B cell (primary cell): ENCODE measurements at places on chromosomes 1 and 21.
A peak's percentile ranks its signal among the peaks of the same experiment; 100 is the strongest.

GRCh38 chr21:39111931-39112550 lies 71.2 kb downstream of the PSMG1 start:
- no peaks in the 10 kb centered on the region for H3K36me3 ChIP-seq
- H3K27me3 ChIP-seq = no peaks in the 10 kb centered on the region

DNA sequence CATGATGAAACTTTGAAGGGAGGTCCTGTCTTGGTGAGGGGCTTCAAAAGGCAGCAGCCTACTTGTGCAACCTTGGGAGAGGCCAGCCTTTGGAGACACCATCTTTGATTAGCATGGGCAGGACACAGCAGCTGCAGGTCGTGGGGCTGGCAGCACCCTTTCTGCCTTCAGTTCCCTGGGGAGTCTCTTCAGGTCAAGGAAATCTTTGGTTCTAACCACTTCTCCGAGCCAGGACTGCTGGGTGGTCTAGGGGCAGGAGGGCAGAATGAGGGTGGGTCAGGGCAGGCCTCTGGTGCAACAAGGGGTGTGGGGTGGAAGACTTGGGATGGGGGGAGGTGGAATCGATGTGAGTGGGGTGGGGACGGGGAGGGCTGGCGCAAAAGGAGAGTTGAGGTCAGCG lies 269.7 kb downstream of the FOXD2 start:
- H3K27ac ChIP-seq = no peak overlapping the region
- DNase-seq = no peak
- no peak overlapping the region for H3K4me3 ChIP-seq
- peaks cover 24% of the 10 kb centered on the region for H3K4me1 ChIP-seq

DNA sequence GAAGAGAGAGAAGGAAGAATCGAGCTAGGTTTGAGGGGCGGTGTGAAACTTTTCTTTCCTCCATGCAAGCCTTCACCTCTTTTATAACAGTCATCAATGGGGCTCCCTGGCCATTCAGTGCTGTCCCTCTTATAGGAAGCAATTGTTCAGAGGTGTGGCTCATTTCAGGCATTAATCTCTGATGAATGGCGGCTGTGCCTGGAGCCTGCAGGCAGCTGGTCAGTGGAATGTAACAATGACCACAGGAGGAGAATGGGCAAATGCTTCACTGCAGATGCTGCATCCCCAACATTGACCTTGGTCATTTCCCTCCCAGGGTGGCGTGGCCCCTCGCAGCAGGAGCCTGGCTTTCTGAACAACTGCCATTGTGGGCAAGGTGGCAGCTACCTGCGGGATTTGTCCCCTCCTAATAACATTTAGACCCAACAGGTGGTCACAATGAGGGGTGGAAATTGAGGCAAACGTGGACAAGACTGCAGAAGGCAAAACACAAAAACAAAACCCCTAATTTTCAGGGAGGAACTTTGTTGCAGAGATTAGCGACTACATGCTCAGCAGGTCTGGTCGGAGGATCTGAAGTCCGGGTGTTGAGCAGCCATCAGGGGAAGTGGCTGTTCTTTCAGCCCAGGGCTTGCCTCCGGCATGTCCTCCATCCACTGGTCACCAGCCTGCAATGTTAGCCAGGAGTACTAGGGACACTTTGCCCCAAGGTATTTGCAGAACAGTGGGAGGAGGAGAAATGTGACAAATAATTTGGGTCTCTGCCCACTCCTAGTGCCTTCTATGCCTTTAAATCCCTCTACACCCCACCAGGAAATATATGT lies 97.3 kb upstream of the PAXBP1 start:
- no peak for DNase-seq
- H3K4me1 ChIP-seq = no peaks in the 10 kb centered on the region

GRCh38 chr1:20662110-20662475 lies 924 bp upstream of the DDOST start:
- H3K27ac ChIP-seq = peak overlapping the region; percentile 56
- H3K4me1 ChIP-seq = peaks cover 23% of the 10 kb centered on the region
- no peak for DNase-seq
- no peaks in the 10 kb centered on the region for H3K27me3 ChIP-seq
- no peaks in the 10 kb centered on the region for H3K36me3 ChIP-seq
- H3K4me3 ChIP-seq = peak overlapping the region; percentile 81

DNA sequence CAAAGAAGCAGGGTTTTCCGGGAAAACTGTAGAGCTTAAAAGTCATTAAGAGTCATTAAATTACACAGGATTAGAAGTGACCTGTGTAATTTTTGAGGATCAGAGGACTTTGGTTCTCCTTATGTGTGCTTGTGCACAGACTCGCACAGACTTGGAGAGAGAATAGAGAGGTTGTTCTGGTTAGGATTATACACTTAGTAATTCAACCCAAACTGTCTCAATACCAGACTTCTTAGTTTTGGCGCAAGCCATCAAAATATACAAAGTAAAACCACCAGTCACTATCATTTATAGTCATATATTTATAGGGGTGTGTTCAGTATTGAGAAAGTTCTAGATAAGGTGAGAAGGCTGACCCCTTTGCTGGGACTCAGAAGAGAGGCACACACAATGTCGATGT lies 112.3 kb downstream of the HLX start:
- H3K27ac ChIP-seq = no peak overlapping the region
- H3K36me3 ChIP-seq = no peaks in the 10 kb centered on the region
- no peak for DNase-seq
- no peaks in the 10 kb centered on the region for H3K4me1 ChIP-seq
- H3K27me3 ChIP-seq = no peaks in the 10 kb centered on the region

GRCh38 chr1:9038338-9038650 lies 12.1 kb upstream of the SLC2A7 start:
- DNase-seq = no peak
- peaks cover 28% of the 10 kb centered on the region for H3K4me1 ChIP-seq
- peaks cover 23% of the 10 kb centered on the region for H3K36me3 ChIP-seq
- no peak overlapping the region for H3K27ac ChIP-seq
- H3K27me3 ChIP-seq = no peaks in the 10 kb centered on the region

GRCh38 chr1:204852854-204853253 lies 17.8 kb upstream of the NFASC start:
- H3K36me3 ChIP-seq = no peaks in the 10 kb centered on the region
- H3K4me1 ChIP-seq = no peaks in the 10 kb centered on the region

- H3K27ac ChIP-seq = no peak overlapping the region
- H3K4me1 ChIP-seq = peaks cover 23% of the 10 kb centered on the region
- H3K4me3 ChIP-seq = no peak overlapping the region
- H3K27me3 ChIP-seq = no peaks in the 10 kb centered on the region
- no peaks in the 10 kb centered on the region for H3K36me3 ChIP-seq
Observed at GRCh38 chr1:17184161-17184665, 20.7 kb upstream of the PADI1 start.

DNA sequence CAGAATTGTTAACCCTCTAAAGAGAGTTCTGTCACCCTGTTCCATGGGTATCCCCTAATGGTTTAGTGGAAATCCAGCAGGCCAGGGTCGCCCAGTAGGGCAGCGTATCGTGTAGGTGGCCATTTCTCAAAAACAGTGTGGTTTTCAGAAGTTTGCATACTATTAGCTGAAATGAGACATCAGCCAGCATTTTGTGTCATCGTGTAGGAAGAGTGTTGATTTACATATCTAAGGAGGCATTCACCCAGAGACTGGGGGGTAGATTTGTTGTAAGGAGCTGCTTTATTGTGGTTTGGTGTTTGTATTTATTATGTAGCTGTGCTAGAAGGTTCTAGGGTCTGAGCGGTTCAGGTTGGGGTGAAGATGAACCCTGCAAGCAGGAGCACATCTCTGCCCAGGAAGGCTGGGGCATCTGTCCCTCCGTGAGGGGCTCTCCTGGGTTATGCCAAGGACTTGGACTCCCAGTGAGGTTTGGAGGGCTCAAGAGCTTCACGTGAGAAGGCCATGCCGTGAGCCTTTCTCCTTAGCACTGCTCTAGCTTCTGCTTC lies 174.4 kb downstream of the PGBD5 start:
- H3K27ac ChIP-seq = no peak overlapping the region
- no peak for DNase-seq
- H3K27me3 ChIP-seq = no peaks in the 10 kb centered on the region
- H3K36me3 ChIP-seq = peaks cover 2% of the 10 kb centered on the region
- H3K4me1 ChIP-seq = no peaks in the 10 kb centered on the region
- H3K4me3 ChIP-seq = no peak overlapping the region

DNA sequence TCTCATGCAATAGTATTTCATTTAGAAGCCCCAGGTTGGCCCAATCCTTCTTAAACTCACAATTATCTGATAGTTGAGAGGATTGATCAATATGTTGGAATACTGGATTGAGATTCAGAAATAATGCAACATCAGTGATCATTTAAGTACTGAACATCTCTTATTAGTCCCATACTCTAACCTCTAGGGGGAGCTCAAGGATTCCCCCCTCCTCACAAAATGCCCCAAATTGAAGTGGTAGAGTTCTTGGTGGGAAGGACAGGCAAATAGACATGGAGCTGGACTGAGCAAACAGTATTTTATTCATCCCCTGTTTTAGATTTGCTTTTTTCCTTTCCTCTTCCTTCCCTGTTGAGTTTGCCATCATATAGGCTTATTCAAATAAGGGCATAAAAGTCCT lies 62.8 kb downstream of the NGF start:
- no peaks in the 10 kb centered on the region for H3K4me1 ChIP-seq
- no peaks in the 10 kb centered on the region for H3K36me3 ChIP-seq
- H3K27ac ChIP-seq = no peak overlapping the region
- DNase-seq = no peak

- no peak for DNase-seq
- no peaks in the 10 kb centered on the region for H3K27me3 ChIP-seq
- peaks cover 4% of the 10 kb centered on the region for H3K4me1 ChIP-seq
- H3K4me3 ChIP-seq = no peak overlapping the region
- no peaks in the 10 kb centered on the region for H3K36me3 ChIP-seq
Observed at GRCh38 chr1:201557572-201557958, 18.6 kb downstream of the NAV1 start.

DNA sequence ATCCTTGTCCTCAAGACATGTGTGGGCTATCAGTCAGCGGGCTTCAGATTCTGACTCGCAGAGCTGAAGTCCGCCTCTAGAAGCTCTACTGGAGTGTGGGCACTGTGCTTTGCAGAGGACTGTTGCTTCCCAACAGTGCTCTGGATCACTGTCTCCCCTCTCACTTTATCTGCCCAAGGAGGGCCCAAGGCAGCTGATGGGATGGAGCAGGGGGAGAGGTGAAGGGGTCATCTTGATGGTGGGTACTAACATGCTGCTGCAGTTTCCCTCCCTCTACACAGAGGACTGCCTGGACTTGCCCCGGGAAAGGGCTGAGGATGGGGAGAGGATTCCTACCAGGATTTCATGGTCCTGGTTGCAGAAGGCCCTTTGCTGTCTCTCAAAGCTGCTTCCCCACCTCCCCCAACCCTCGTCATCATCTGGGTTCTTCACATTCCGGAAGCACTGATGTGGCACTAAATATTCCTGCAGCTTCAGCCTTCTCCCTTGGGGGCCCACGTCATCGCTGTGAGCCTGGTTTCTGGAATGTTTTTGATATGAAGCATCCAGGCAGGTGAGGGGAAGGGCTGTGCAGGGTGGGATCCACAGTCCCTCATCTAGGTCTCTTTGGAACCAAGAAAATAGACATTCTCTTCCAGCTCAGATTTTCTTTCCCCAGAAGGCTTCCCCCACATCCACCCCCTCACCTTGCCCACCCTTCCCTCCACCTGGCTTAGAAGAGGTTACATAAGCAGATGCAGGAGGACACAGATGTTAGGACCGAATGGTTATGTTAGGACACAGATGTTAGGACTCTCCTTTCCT lies 23.2 kb downstream of the NUAK2 start:
- no peaks in the 10 kb centered on the region for H3K27me3 ChIP-seq
- H3K4me3 ChIP-seq = no peak overlapping the region
- no peak for DNase-seq
- H3K4me1 ChIP-seq = peaks cover 81% of the 10 kb centered on the region
- no peaks in the 10 kb centered on the region for H3K36me3 ChIP-seq

DNA sequence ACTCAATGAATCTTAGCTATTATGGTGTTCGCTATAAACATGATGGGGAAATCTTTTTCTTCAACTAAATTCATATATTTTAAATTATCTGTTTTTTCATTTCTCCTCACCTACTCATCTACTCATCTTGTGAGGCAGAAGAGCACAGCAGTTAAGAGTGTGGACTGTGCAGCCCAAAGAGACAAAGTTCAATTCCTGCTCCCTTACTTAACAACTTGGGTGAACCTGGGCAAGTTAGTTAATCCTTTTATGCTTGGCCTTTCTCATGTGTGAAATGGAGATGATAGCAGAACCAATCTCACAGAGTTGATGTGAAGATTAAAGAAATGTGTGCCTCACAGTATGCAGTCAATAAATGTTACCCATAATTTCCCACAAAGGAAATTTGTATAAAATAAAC lies 168.2 kb downstream of the GPATCH2 start:
- H3K4me3 ChIP-seq = no peak overlapping the region
- no peaks in the 10 kb centered on the region for H3K27me3 ChIP-seq
- no peaks in the 10 kb centered on the region for H3K36me3 ChIP-seq
- H3K4me1 ChIP-seq = no peaks in the 10 kb centered on the region

GRCh38 chr1:232622378-232622777 lies 7.6 kb downstream of the SIPA1L2 start:
- H3K36me3 ChIP-seq = no peaks in the 10 kb centered on the region
- H3K27ac ChIP-seq = no peak overlapping the region
- no peaks in the 10 kb centered on the region for H3K4me1 ChIP-seq
- no peaks in the 10 kb centered on the region for H3K27me3 ChIP-seq
- DNase-seq = no peak

DNA sequence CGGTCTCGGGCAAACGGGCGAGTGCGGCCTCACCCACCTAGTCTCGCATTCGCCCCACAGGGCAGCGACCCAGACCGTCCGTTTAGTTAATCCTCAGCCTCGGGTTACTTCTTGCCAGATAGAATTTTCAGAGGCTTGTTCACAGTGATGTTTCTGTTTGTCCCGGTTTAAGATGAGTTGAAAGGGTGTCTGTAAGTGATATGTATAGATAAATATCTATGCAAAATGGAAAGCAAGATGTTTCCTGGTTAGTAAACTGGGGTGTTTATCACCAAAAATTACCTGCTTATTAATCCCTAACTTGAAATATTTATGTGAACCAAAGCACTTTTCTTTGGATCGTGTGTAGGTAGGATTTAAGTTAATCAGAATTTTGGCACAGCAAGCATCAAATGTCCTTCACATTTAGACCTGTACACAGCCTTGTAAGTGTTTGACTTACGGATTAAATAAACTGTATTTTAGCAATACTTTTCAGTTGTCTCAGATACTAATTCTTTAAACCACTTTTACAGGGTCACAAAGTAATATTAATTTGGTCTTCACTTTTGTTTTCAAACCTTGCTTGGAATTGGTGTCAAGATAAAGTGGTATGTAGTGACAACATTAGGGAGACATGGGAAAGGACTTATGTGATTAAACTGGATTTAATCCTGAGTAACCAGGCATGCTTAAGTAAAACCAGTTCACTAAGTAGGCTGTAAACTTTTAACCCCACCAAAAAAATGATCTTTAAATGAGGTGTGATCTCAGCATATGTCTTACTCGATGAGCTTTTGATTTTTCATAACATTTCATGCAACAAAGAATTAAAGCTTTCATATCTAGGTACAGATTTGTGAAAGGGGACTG lies 914 bp downstream of the ZNF326 start:
- H3K27ac ChIP-seq = peak overlapping the region; percentile 87
- peaks cover 2% of the 10 kb centered on the region for H3K36me3 ChIP-seq
- H3K4me3 ChIP-seq = peak overlapping the region; percentile 72
- peak; percentile 11 for DNase-seq

- no peak overlapping the region for H3K27ac ChIP-seq
- DNase-seq = no peak
- H3K36me3 ChIP-seq = no peaks in the 10 kb centered on the region
- H3K4me1 ChIP-seq = peaks cover 3% of the 10 kb centered on the region
- H3K4me3 ChIP-seq = no peak overlapping the region
Observed at GRCh38 chr1:199786695-199787094, 240.8 kb upstream of the NR5A2 start.
